Esophagus mucosa (tissue), 1 donor: ENCODE measurements at places on chromosomes 12 and 14. TPM values are rescaled to one million over a fixed set of nuclear protein-coding genes. Genes with fewer than 3 reads are reported as not detected.

- no peak for ATAC-seq
These were observed 164.9 kb downstream of the DYRK2 start for GRCh38 chr12:67813456-67813904.

IQSEC3 gene
- total RNA-seq: 0.28 TPM

- peak; percentile 76 for ATAC-seq
These were observed 1.4 kb downstream of the TMTC1 start for GRCh38 chr12:29782285-29782870.

RIN3 gene
- total RNA-seq: 5.4 TPM

TAS2R43 gene
- 0.84 TPM for total RNA-seq
